ENCODE measurements at places on chromosomes 2 and 18. TPM values are rescaled to one million over a fixed set of nuclear protein-coding genes. Genes with fewer than 3 reads are reported as not detected.

DNA sequence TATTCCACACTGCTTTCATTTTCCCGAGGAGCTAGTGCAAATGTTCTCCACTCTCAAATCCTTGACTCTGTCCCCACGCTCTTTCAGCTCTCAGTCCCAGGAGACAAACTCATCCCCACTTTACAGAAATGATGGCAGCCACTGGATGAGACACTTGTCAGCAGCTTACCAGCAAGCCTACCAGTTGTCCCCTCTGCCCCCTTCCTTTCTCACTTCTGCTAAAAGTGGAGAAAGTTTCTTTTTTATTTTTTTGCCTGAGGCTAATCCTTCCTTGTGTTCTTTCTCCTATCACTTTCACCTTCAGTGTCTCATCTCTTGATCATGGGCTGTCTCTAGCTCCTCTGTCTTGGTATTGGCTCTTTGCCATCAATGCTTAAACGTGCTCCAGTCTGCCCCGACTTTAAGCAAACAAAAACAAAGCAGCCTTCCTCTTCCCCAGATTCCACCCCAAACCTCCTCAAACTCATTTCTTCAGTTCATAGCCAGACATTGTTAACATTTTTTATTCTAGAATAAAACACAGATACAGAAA is 64.5 kb downstream of the TTC32 start:
- DNase-seq = no peak

GRCh38 chr2:158912765-158913164 is 55.7 kb upstream of the TANC1 start:
- DNase-seq = no peak

GRCh38 chr2:131092458-131093005 is 728 bp downstream of the FAM168B start:
- DNase-seq = no peak

- no peak for DNase-seq
Observed at GRCh38 chr2:11307764-11308415, 36.5 kb downstream of the ROCK2 start.

Gene ACADL
- total RNA-seq = not detected

Gene SALL3
- not detected for total RNA-seq

GRCh38 chr18:70234667-70235459 is 29.4 kb upstream of the RTTN start:
- DNase-seq = no peak

DNA sequence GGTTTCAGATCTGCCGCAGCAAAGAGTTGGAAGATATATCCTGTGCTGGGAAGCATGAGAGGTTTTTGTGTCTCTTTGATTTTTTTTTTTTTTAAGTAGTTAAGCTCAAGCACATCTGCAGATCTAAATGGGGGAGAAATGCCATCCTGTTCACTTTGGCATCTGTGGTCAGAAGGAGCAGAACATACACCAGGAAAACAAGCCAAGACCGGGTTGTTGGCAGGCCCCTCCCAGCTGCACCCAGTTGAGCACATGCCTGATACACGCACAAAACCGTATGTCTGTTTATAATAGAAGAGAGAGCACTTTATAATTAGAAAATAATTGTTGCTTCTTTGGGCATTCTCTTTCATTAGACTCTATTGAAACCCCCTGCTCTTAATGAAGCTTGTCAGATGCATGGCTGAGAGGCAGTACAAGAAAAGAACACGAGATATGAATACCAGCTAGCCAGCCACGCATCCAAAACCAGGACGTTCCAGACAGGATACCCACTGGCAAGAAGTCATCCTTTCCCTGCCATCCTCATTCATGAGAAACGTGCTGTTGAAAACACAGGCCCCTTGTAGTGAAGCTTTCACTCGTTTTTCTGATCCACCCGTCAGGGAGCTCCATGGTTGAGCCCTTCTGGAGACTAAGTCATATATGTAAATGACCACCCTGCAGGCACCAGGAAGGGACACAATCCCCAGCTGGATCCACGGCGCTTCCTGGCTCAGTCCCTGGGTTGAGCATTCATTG is 152.2 kb downstream of the ALPK2 start:
- no peak for DNase-seq

Gene ORC4
- total RNA-seq = 56.9 TPM

Gene ITGA4
- 30.7 TPM for total RNA-seq

Gene IL1RL1
- total RNA-seq = not detected

- DNase-seq = no peak
Observed at GRCh38 chr2:226658555-226658954, 141.1 kb downstream of the IRS1 start.

Gene EPAS1
- total RNA-seq = 25.8 TPM

GRCh38 chr2:197148401-197148800 is 162.2 kb downstream of the ANKRD44 start:
- DNase-seq = no peak

DNA sequence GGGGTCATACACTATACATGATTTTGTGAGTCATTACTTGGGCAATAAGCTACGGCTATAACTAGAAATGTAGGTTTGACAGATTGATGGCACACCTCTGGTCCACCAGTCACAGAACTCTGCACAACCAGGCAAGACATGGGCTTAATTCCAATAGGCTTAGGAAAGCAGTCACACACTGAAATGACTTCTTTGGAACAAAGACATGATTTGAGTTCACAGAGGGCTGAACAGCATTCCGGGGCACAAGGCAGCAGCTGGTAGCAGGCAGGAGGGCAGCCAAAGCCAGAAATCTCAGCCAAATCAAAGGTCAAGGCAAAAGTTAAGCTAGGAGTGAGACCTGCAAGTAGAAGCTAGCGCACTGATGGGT is 27.4 kb downstream of the FABP1 start:
- DNase-seq = no peak

- no peak for DNase-seq
Observed at GRCh38 chr2:203003716-203004115, 11.0 kb upstream of the NBEAL1 start.

DNA sequence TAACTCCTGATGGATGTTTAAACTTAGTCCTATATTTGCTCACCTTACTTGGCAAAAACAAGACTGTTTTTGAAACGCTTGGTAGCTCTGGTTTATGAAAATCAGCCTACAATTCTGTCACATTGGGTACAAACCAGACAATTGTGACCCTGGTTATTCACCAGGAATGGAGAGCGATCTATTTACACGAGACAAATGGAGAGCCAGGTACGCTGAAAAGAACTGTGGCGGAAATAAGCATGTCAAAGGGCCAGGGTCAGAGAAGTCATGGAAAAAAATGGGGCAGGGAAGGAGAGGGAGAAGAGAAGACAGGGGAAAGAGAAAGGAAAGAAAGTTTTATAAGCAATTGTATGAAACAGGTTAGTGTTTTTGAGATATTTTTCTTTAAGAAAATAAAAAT is 119.5 kb upstream of the ZFP36L2 start:
- DNase-seq = no peak

GRCh38 chr2:231412618-231412963 is 17.1 kb downstream of the B3GNT7 start:
- no peak for DNase-seq

DNA sequence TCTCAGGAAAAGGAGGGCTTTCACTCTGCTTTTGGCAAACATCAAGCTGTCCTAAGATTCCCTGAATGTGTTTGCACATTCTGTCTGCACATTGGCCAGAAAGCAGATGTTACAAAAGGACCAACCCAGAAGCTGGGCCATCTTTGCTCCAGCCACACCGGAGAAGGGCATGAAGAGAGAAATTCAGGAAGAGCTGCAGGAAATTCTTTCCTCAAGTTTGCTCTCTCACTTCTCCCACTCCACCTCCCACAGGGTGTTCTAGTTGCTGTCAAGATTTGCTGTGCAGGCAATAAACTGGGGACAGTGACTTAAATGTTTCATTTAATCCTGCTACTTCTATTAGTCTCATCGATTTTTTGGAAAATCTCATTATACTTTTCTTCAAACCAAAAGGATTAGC is 137.7 kb upstream of the UNC80 start:
- no peak for DNase-seq

Gene POTEI
- total RNA-seq = 0.33 TPM

- DNase-seq = no peak
Observed at GRCh38 chr18:22411446-22411845, 6.3 kb downstream of the CTAGE1 start.

Gene ACTR1B
- total RNA-seq = 46.7 TPM

DNA sequence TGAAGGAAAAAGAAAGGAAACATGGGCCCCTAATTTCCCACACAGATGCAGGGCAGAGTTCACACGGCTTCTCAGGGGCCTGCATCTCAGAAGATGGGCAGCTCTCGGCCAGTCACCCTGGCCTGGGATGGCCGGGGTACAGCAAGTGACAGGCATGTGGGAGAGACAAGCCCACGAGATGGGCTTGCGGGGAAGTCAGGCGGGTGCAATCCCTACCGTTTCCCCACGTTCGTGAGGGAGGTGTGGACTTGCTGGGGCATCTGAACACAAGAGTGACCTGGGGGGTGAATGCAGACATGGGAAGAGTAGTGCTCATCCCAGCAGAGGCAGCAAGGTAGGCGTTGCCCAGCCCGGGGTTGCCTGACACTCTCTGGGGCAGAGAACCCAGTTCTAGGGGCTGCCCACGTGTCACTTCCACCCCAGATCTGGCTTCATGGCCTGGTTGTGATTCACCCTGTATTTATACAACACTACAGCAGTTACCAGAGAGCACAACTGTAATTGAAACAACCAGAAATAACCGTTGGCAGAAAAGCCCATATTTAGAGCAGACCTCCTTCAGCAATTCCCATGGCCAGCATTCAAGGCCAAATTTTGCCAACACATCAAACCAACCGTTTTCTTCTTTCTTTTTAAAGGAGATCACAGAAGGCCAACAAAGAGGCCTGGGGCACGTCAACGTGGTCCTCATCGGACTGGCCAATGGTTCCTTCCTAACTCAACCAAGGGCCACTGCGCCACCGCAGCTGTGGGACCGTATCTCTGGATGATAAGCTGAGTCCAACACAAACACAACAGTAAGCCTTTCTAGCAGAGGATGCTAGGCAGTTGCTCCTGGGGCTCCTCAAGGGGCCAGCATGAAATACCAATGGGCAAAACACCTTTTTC is 58.4 kb downstream of the PARD6G start:
- DNase-seq = no peak

- no peak for DNase-seq
Observed at GRCh38 chr2:64137567-64137966, 6.7 kb downstream of the PELI1 start.

Gene IL36B
- not detected for total RNA-seq

DNA sequence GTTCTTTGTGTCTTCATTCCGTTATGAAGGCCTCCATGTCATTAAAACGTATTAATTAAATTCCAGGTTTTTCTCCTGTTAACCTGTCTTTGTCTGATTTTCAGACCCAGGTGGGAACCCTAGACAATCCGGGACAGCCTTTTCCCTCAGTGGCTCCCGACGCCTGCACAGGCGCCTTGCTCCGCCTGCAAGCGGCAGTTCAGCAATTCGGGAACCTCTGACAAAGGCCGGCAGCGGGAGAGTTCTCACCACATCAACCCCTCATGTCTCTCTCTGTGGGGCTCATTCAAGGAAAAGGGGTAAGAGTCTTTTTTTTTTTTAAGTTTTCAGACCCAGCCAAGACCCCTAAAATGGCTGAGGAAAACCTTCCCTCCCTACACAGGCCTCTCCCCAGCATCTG is 259.8 kb upstream of the SALL3 start:
- DNase-seq = no peak
